HL-60 (cell line): ENCODE measurements at places on chromosomes 2 and 18.

- DNase-seq, result no peak
Measured at GRCh38 chr2:222837643-222838056, 23.2 kb upstream of the ACSL3 start.

DNA sequence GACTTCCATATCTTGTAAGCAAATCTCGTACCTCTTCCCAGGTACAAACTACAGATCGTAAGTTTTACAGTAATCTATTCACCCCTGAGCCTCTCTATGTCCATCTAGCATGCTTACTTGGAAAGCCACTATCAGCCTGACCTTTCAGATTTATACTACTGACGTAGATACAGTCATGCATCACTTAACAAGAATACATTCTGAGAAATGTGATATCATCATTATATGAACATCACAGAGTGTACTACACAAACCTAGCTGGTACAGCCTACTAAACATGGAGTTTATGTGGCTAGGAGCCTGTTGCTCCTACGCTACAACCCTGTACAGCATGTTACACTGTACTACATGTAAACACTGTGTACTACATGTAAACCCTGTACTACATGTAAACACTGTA, 293.2 kb upstream of the ZNF804A start:
- DNase-seq, result no peak

- no peak for DNase-seq
Measured at GRCh38 chr2:127615511-127616166, 30.3 kb upstream of the GPR17 start.

GRCh38 chr2:63124850-63125249, 74.2 kb downstream of the OTX1 start:
- DNase-seq, result no peak

DNA sequence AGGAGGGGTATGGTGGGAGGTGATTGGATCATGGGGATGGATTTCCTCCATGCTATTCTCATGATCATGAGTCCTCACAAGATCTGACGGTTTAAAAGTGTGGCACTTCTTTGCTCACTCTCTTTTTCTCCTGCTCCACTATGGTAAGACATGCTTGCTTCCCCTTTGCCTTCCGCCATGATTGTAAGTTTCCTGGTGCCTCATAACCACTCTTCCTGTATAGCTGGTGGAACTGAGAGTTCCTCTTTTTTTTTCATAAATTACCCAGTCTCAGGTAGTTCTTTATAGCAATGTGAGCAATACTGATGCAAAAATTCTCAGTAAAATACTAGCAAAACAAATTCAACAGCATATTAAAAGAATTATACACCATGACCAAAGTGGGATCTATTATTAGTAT, 728.5 kb upstream of the SLC8A1 start:
- DNase-seq, result no peak
